ENCODE measurements at places on chromosomes 5 and 9. TPM values are rescaled to one million over a fixed set of nuclear protein-coding genes. Genes with fewer than 3 reads are reported as not detected.

The PRLR gene
- 0.09 TPM for total RNA-seq

The SH3TC2 gene
- total RNA-seq = 0.68 TPM

GRCh38 chr9:112665347-112665746 lies 52.6 kb downstream of the INIP start:
- no peak for DNase-seq

- DNase-seq = no peak
These were observed 21.6 kb upstream of the C1QTNF3 start for GRCh38 chr5:34064656-34065055.

- DNase-seq = no peak
These were observed 189.4 kb downstream of the TENT4A start for GRCh38 chr5:6902597-6902996.

DNA sequence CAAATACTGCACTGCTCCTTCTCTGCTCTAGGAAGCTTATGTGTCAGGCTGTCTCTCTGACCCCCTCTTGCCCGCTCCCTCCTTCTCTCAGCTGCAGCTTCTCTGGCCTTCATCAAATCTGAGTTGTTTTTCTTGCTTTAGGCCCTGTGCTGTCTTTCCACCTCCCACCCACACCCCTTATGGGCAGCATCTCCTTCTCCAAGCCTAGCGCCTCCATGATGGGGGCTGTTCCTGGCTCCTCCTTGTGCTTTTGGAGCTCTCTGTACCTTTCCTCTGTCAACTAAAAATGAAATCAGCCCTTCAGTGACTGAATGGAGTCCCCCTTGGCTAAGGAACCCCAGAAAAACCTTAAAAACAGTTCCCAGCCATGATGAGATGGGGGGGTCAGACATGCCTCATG lies 6.6 kb upstream of the CFAP157 start:
- DNase-seq = no peak

DNA sequence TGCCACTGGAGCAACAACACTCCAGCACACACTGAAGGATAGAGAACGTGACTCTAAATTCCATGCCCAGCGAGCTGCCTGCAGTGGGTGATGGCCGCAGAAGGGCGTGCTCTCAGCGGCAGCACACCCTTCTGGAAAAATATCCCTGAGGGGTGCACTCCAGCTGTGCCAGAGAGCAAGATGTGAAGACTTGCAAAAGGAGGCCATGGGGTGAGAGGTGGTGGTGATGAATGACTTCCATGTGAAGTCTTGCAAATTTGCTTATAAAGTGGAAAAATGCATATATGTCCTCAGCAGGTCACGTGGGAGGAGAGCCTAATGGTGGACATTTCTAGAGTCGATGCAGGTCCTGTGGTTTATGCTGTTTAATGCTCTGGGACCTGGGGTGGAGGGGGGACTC lies 39.8 kb upstream of the COL5A1 start:
- no peak for DNase-seq

The EXOC3 gene
- 96.3 TPM for total RNA-seq

GRCh38 chr5:80904533-80905187 lies 55.5 kb upstream of the RASGRF2 start:
- no peak for DNase-seq

The ANKRD55 gene
- not detected for total RNA-seq

- peak; percentile 79 for DNase-seq
These were observed 70.5 kb downstream of the PIK3R1 start for GRCh38 chr5:68285851-68286611.

DNA sequence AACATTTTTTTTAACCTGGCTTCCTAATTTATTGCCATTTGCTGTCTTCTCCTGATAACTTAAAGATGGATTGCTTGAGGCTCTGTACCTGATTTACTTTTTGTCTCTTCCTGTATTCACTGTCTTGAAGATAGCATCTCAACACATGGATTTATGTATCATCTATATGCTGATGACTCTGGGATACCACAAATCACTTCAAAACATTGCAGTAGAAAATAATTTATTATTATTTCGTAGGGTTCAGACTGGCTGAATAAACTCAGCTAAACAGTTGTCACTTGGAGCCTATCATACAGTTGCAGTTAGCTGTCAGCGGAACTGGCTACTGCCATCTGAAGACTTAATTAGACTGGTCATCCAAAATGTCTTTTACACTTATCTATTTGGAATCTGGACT lies 1025.2 kb upstream of the CDH18 start:
- no peak for DNase-seq

DNA sequence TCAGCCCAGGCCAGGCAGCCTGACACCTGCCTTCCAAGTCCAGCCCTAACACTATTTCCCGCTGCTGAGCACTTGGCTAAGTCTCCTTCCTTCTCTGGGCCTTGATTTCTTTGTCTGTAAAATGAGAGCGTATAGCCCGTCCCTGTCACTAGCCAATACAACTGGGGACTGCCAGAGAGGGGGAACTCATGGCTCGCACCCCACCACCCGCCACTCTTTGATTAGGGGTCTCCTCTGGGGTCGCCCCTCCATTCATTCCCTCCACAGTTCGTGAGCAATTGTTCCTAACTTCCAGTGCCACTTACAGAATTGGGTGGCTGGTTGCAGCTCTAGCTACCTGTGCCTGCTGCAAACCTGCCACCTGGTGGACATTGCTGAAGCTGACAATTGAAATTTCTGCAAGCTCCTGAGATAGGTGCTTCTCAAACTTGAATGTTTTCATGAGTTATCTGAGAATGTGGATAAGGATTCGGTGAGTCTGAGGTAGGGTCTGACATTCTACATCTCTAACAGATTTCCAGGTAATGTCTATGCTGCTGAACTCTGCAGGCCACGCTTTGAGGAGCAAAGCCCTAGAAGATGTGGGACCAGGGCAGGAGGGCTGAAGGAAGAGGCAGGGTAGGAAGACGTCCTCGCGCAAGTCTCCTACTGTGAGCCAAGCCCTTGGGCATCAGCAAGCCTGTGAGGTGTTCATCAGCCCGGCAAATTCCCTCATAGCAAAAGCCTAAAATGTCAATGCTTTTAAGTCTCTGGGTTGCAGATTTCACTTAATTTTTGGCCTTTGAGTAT lies 13.3 kb upstream of the RECK start:
- DNase-seq = peak; percentile 85

The LCN15 gene
- total RNA-seq = not detected

DNA sequence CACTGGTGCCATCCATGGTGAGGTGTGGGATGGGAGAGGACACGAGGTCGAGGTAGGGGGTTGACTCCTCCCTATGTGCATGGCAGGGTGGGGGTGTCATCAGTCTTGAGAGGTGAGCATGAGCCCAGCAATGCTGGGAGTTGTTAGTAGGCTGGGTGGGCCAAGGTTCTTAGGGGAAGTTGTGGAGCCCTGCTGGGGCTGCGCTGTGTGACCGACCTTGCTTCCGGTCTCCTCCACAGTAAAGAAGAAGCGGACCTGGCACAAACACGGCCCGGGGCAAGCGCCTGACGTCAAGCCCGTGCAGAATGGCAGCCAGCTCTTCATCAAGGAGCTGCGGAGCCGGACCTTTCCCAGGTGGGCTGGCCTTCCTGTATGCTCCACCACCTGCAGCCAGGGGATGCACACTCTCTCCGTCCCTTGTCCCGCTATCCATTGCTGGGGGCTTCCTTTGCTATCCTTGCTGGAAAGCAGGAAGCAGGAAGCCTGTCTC lies 59.8 kb downstream of the PHF2 start:
- DNase-seq = no peak

DNA sequence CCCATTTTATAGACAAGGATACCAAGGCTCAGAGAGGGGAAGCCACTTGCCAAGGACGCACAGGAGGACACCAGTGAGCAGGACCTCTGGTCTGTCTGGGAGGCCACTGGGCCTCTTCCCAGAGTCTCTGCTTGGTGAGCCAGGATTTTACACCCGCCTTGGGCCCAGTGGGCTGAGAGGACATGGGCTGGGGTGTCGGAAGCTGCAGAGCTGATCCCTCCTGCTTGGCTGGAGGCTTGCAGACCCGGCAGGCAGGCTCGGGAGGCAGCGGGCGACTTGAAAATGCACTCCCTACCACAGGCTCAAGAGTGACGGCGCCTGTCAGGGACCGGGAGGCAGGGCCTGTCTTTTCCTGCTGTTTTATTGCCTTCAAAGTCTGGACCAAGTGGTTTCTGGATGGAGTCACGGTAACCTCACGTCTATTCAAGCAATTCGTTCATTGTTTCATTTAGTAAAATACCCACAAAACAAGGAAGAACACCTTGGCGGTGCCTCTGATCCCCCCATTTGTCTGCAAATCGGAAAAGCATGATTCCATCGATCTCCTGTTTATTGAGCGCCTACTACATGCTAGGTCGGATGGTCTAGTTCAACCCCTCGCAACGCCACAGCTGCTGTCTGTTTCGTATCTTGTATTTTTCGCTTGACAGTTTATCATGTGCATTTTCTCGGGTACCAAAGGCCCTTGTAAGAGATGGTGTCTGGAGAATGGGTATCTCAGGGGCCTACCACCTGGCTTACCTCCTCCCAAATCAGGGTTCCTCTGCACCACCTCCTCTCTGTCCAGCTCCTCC lies 108.1 kb upstream of the IER5L start:
- DNase-seq = no peak

DNA sequence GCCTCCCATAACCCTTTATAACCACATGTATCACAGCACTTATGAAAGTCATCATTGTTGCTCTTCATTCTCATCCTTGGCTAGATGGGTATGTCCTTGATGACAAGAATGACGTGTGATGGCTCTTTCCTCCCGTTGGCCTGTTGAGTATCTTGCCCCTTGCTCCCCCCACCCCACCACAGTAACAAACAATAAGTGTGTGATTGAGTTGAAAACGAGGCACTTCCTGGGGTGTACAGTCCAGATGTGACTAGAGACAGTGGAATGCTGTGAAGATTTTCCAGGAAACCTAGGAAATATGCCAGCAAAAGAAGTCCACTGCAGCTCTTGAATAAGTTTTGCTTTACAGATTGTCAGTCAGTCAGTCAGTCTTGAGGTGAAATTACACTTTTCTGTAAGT lies 262.5 kb downstream of the ELAVL2 start:
- DNase-seq = no peak

The CTNND2 gene
- not detected for total RNA-seq

The ARHGEF39 gene
- total RNA-seq = 1.5 TPM

DNA sequence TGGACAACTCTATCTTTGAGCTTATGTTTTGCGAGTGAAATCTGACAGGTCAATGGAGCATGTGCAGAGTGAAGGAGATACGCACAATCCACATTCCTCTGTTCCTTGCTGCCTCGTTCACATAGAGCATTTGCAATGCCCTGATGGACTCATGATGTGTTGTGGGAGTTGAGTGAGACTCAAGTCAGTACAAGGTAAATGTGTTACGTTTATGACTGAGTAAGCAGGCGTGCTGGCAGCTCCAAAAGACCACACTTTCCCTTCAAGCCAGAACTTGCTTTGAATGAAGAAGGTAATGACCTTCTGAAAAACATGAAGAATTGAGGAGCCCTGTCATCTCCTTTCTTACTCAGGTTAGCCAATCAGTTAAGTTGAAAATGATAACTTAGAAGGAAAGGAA lies 477.8 kb downstream of the CTNND2 start:
- DNase-seq = no peak

The KLHL9 gene
- 13.5 TPM for total RNA-seq

The PTCH1 gene
- total RNA-seq = 82.1 TPM

- peak; percentile 37 for DNase-seq
These were observed 58.5 kb downstream of the CNTRL start for GRCh38 chr9:121133104-121133816.

DNA sequence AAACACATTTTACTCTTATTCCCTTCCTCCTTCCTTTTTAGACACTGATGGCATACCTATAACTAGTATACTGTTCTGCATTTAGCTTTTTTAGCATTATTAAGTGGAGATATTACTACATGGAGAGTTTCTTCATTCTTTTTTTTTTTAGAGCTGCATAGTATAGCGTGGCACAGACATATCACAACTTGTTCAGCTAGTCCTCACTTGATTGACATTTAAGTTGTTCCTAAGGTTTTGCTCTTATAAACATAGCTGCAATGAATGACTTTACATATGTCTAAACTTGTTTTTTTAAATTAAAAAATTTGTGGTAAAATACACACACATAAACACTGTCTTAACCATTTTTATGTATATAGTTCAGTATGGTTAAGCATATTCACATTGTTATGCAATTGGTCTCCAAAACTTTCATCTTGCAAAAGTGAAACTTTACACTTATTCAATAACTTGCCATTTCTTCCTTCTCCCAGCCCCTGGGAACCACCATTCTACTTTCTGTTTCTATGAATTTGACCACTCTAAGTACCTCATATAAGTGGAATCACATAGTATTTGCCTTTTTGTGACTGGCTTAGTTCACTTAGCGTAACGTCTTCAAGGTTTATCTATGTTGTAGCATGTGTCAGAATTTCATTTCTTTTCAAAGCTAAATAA lies 48.7 kb downstream of the ANKDD1B start:
- no peak for DNase-seq

Measured in natural killer cell (primary cell).